Hematopoietic multipotent progenitor cell (in vitro differentiated cells): ENCODE measurements at places on chromosomes 16 and 17. TPM values are rescaled to one million over a fixed set of nuclear protein-coding genes. Genes with fewer than 3 reads are reported as not detected.

The IRF8 gene
- 19.7 TPM for total RNA-seq

The MPO gene
- 371 TPM for total RNA-seq

DNA sequence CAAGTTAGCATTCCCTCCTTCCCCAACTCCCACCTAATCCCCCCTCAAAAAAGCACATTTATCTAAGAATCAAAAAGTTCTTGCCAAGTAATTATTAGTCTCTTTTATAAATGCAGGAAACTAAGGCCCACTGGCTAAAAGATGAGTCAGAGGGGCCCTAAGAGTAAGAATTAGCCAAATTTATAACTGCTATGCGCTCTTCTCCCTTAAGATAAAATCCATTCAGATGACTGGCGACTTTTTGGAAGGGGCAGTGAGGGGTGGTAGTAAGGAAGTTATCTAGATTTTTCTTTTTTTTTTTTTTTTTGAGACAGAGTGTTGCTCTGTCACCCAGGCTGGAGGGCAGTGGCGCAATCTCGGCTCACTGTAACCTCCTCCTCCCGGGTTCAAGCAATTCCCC, 17.1 kb downstream of the ZNF652 start:
- DNase-seq = no peak

GRCh38 chr17:79495665-79496064, 115.2 kb downstream of the RBFOX3 start:
- no peak for DNase-seq

DNA sequence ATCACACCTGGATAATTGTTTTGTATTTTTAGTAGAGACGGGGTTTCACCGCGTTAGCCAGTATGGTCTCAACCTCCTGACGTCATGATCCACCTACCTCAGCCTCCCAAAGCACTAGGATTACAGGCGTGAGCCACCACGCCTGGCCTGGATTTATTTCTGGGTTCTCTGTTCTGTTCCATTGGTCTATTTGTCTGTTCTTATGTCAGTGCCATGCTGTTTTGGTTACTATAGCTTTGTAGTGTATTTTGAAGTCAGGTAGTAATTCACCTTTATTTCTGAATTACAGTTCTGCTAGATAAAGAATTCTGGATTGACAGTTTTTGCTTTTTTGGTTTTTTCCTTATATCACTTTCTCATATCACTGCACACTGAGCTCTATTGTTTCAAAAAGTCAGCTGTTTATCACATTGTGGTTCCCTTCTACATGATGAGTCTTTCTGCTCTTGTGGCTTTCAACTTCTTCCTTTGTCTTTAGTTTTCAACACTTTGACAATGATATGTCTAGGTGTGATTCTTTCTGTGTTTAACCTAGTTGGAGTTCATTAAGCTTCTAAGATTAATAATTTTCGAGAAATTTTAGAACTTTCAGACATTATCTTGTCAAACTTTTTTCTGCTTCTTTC, 98.2 kb downstream of the CA4 start:
- DNase-seq = no peak

DNA sequence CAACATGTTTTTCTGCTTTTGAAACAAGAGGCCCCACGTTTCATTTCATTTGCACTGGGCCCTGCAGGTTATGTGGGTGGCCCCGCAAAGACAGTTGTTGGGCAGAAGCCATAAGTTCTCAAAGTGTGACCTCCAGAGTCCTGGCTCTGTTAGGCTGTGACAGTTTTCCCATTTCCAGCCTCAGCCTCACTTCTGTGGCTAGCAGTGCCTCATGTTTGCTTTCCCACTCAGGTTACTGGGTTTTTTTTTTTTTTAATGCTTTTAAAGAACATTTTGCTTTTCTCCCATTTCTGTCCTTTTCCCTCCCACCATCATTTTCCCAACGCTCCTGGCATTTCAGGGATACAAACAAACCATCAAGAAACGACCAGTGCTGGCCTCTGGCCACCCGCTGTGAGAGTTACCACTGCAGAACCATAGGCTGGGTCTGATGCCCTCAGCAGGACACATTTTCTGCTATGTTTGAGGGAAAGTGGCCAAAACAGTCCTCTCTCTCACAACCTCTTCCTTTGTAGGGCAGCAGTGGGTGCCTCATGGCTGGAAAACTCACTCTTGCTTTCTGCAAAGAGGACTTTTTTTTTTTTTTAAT, 159.0 kb upstream of the MPHOSPH6 start:
- DNase-seq = no peak

DNA sequence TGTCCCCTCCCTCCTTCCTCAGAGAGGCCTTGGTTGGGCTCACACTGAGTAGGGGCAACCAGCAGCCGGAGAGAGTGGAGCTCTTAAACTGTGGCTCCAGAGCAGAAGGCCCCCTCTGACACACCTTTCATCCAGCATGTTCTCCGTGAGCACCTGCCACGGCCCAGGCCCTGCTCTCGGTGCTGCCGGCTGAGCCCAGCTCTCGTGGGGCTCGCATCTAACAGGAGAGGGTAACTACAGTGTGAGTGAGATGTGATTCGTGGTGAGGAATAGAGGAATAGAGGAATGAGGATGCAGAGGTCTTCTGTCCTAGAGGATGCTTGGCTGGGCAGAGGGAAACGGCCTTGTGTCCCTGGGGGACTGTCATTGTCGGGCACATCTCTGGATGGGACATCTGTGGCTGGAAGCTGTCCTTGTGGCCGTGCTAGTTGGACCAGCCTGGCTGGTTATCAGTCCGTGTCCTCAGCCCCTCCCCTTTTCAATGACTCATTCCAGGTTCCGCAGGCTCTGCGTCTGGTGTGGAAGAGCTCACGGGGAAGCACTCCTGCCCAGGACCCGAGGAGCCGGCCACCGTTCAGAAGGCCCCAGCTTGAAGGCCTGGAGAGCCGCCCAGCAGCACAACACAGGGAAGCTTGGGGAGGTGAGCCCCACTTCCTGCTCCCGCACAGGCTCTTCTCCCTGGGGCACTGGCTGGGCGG, 11.9 kb upstream of the DNASE1 start:
- no peak for DNase-seq

- no peak for DNase-seq
Observed at GRCh38 chr16:24748242-24748641, 18.8 kb downstream of the TNRC6A start.

DNA sequence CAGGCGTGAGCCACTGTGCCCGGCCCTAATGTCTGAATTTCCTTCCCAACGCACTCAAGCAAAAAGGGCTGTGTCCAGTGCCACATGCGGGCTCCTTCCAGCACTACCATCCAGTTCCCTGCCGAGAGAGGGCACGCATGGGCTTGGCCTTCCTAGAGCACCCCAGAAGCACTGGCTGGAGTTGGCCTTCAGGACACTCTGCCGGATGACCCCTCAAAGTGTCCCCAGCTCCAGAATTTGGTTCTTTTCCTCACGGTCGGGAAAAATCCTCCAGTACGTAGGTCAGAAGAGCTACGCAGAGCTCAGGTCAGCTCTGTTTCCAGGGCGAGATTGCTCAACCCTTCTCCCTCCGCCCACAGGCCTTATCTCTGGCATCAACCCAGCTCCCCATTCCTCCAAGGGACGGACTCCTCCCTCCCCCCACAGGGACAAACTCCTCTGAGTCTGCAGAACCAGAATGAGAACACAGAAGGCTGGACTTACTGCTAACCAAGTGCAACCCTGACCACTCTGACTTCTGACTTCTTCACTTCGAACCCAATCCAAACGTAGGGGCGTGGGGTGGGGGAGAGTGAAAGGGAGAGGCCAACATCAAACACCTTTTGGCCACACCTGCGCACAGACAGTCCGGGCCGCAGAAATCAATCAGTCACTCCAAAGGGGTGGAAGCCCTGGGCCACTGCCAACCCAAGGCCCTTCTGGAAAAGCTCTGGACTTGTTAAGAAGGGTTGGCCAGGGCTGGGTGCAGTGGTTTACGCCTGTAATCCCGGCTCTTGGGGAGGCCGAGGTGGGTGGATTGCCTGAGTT, 3.6 kb downstream of the CDC42EP4 start:
- no peak for DNase-seq

DNA sequence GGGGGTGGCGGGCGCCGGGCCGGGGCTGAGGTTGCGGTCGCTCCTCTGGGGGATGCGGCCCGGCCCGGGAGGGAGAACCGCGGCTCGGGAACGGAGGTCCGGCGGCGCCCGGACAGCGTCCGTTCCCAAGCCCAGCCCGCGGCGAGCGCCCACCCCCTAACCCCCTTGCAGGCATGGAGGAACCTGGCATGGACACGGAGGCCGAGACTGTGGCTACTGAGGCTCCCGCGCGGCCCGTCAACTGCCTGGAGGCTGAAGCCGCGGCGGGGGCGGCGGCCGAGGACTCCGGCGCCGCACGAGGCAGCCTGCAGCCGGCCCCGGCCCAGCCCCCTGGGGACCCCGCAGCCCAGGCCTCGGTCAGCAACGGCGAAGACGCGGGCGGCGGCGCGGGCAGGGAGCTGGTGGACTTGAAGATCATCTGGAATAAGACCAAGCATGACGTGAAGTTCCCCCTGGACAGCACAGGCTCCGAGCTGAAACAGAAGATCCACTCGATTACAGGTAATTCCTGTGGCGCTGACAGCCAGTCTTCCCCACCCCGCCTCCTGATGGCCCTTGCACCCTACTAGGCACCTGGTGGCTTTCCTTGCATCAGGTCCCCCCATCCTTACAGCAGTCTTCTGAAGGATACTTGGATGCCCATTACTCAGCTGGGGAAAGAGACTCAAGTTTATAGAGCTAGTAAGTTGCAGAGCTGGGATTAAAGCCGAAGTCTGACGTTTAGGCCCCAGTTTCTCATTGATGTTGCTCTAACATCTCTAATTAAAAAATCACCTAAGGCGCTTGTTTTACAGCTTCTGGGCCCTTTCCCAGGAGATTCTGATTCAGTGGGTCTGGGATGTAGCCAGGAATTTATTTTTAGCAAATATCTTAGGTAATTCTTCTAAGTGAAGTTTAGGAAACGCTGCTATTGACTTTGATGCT, 514 bp downstream of the UBFD1 start:
- no peak for DNase-seq
